ENCODE measurements at places on chromosomes 2 and 18.

DNA sequence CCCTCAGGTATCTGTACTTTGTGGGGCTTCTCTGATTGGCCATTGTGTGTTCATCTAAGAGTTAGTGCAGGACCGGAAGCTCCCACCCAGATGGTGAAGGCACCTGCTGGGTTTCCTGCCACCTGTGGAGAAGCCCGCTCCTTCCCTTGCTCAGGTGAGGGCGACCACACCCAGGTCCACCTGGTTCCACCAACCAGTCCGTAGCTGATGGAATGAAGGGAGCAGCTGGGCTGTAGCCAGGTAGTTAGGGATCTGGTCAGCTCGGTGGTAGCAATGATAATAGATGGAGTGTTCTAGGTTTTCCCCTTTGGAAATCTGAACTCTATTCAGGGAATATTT, 16.0 kb downstream of the SH3BP4 start:
- DNase-seq = no peak

DNA sequence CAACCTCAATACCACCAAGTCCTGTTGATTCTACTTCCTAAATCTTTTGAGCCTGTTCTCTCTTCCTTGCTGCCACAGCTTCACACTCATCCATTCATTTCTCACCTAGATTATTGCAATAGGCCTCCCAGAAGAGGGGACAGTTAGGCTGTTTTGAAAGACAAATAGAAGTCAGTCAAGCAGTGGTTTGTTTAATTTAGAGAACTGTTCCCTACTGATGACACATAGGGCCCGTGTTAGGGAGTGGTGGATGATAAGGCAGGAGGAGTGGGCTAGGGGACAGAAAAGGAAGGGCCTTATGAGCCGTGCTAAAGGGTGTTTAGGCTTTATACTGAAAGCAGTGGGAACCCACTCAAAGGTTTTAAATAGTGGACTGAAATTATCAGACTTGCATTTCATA, 59.6 kb upstream of the ZFP36L2 start:
- no peak for DNase-seq

GRCh38 chr2:10346929-10347561, 44.3 kb downstream of the HPCAL1 start:
- peak; percentile 69 for DNase-seq

DNA sequence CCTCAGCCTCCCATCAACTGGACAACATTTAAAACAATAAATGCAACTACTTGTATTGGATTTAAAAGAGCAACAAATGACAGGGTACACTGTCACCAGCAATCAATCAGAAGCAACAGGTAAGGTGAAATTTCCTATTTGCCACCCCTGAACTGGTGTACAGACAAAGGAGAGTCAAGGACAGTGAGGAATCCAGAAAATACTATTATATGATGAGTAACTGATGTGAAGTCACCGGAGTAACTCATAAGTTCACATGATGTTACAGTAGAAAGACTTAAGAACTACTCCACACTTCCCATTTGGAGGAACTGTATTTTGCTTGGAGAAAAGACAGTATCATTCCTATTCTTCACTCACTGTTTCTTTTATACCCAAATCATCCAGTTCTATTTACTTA, 4.1 kb upstream of the STAT1 start:
- no peak for DNase-seq

DNA sequence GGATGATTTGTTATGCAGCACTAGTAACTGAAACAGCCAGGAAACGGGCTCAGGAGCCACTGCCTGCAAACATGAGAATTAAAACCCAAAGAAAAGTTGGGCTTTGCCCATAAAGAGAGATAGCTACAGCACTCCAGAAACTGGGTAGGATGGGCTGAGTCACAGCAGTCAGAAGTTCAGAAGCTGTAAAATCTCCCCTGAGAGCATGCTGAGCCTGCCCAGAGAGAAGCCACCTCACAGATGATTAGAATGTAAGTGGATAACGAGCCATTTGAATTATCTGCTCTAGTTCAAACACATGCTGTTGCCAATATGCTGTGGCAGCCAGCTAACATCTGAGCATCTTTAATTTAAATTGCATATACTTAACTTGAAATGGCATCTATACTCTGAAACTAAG, 388.1 kb upstream of the ACVR2A start:
- DNase-seq = no peak

- DNase-seq = no peak
These were observed 437.4 kb upstream of the POU3F3 start for GRCh38 chr2:104416339-104417000.

DNA sequence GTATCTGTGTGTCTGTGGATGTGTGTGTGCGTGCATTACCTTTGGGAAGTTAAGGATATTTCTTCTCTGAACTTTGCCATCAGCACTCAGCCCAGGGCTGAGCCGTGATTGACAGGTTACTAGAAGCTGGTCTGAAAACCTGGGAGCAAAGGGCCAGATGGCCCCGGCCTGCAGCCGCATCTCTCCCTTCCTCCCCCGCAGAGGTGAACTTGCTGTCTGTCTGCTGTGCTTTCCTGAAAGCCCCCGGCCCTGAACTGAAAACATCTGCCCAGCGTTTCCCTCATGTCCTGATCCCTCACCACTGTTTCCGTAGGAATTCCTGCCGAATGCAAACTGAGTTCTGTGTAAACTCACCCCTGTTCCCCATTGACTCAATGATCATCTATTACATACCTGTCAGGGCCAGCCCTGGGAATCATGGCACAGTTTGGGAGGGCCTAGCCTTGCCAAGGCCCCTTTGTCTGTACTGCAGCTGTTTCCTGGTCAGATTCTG, 45.8 kb downstream of the MYCN start:
- no peak for DNase-seq

DNA sequence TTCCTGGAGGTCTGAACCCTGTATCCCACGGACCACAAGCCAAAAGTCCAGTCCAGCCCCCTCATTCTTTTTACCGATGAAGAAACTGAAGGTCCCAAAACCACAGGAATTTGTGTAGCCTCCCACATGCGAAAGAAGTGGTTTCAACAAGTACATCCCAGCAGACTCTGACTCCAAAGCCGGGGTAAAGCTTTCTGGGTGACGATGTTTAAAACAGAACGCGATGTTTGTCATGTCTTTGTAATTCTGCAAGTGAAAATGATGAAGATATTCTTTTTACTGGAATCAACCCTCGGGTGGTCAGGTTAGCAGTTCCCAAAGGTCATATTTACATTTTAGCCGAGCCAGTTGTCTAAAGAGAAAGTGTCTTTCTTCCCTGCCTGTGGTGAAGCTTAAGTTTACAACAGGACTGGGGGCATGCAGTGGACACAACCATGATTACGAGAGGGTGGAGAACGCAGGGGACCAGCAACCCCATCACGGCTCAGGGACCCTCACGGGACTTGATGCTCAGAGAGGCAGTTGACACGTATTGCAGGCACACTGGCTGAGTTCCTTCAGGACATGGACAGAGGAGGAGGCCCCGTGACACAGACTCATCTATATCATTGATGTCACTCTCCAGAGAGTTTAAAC, 17.8 kb upstream of the TMEM131 start:
- DNase-seq = no peak

GRCh38 chr2:233358335-233358734, 4.0 kb downstream of the DGKD start:
- no peak for DNase-seq

DNA sequence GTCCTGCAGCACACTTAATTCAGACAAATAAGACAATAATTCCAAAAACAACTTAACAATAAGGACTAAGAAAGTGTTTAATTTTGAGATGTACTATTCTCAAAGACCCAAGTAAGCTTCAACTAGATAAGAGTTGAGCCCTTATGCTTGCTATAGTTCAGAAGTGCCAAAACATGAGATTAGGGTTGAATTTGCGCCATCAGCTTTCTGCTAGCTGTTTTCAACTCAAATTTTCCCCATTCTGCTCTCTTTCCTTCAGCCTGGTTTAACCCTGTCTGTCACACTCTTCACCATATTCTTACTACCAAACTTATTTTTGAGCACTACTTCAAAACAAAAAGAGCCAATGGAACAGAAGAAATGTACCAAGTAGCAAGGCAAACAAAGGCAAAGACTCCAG, 4.1 kb downstream of the NFE2L2 start:
- no peak for DNase-seq

- DNase-seq = no peak
These were observed 249.6 kb downstream of the DCDC2C start for GRCh38 chr2:3952866-3953516.

- no peak for DNase-seq
These were observed 18.6 kb upstream of the CNDP1 start for GRCh38 chr18:74515620-74516231.

DNA sequence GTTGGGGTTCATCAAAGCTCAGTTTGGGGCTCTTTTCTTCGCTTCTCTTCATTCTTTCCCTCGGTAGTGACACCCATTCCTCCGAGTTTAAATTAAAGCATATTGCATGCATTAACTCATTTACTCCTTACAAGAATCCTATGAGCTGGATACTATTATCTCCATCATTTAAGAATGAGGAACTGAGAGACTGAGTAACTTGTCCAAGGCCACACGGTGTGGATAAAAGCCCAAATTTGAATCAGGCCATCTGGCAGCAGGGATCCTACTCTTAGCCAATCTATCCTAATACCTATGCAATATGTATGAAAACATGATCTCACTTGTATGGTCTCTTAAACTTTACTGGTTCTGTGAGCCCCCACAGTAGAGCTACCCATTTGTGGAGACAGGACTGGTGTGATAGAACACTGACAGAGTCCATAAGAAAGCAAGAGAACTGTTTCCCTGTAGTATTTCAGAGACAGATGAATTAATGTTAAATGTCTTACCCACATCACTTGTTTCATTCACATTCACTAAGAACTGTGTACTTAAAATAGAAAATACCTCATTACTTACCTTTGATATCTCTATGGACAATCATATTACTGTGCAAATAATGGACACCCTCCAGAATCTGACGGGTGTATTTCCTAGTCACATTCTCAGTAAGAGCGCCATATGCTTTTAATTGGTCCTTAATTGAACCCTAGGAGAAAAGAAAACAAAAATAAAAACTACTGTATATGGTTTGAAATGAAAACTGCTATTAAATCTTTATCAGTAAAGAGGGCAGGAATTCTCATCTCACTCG, 20.4 kb upstream of the ERCC3 start:
- no peak for DNase-seq

DNA sequence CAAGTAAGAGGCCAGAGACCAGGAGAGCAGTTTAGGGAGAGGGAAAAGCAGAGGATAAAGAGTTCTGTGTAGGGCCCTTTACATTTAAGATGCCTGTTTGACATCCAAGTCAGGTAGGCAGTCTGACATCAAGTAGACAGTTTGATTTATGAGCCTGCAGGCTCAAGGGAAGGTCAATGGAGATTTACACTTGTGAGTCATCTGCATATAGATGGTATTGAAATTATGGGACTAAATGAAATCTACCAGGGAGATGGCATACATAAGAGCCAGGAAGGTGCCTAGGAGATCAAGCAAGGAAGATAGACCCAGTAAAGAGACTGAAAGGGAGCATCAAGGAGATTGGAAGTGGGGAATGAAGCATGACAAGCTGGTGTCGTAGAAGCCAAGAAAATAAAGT, 212.4 kb upstream of the PKDCC start:
- DNase-seq = no peak

- DNase-seq = peak; percentile 6
These were observed 153.8 kb upstream of the RASGRP3 start for GRCh38 chr2:33322612-33323011.

- no peak for DNase-seq
These were observed 48.5 kb upstream of the SPAG16 start for GRCh38 chr2:213235741-213236140.

- peak; percentile 16 for DNase-seq
These were observed 62.3 kb downstream of the VWA3B start for GRCh38 chr2:98149333-98149697.

GRCh38 chr2:216596236-216596979, 36.8 kb upstream of the IGFBP2 start:
- DNase-seq = peak; percentile 4

- peak; percentile 99 for DNase-seq
These were observed 531.0 kb upstream of the SETBP1 start for GRCh38 chr18:44149706-44150105.

GRCh38 chr2:137339051-137339450, 573.7 kb downstream of the THSD7B start:
- DNase-seq = no peak

GRCh38 chr2:68366083-68366560, 1.0 kb downstream of the PLEK start:
- DNase-seq = no peak

- peak; percentile 54 for DNase-seq
These were observed 197.5 kb downstream of the PDE1A start for GRCh38 chr2:182229297-182229696.

GRCh38 chr2:68917034-68917718, 35.5 kb downstream of the GKN2 start:
- DNase-seq = no peak

DNA sequence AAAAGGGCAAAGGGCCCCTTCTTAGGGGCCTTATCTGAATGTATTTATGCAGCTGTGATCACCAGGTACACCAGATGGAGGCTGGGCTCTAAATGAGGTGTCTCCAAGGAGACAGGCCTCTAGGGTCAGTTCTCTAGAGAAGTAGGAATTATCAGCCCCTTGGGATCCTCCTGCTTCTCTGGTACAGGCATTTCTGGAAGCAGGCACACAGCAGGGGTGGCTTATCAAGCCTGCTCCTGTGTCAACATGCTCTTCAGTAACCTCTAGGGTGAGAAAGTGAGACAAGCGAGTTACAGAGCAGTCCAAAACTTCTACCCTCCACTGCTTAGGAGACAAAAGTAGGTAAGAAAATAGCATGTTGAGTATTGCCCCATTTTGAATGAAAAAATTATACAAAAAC, 13.8 kb downstream of the TPGS2 start:
- no peak for DNase-seq

GRCh38 chr2:177772529-177772928, 300.0 kb downstream of the PDE11A start:
- DNase-seq = peak; percentile 62

GRCh38 chr2:219459460-219460311, 25.0 kb downstream of the SPEG start:
- DNase-seq = peak; percentile 21

GRCh38 chr2:44456946-44457345, 95.2 kb downstream of the CAMKMT start:
- no peak for DNase-seq

DNA sequence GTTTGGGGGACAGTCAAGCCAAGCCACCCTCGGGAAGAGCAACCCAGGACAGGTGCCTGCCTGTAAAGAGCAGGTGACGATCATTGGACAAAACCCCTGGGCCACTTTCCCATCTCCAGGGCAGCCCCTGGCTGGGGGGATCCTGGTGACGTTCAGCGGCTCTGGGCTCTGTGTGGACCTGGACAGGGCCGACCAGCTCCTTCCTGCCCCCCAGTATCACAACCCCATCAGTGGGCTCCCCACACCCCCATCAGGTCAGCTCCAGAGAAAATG, 57.3 kb upstream of the ASAP2 start:
- DNase-seq = no peak

GRCh38 chr2:70768590-70769085, 638 bp upstream of the ADD2 start:
- no peak for DNase-seq

DNA sequence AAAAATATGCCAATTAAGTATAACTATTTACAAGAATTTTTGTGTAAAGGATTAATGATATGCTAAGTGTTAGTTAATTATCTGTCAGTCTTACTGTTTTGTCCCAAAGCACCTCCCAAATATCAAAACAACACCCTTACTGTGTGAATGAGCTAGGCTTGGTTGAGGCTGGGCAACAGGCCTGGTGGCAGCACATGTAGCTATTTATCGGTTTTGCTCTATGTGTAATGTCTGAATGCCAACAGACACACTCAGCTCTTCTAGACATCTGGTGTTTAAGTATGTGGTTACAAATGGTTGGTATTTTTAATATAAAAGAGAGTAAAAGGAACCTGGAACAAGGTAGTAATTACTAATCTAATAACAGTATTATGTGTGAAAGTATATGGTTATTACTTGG, 175.3 kb downstream of the RAB3GAP1 start:
- no peak for DNase-seq
